GM12864 (cell line): ENCODE measurements at places on chromosomes 11 and 22.

DNA sequence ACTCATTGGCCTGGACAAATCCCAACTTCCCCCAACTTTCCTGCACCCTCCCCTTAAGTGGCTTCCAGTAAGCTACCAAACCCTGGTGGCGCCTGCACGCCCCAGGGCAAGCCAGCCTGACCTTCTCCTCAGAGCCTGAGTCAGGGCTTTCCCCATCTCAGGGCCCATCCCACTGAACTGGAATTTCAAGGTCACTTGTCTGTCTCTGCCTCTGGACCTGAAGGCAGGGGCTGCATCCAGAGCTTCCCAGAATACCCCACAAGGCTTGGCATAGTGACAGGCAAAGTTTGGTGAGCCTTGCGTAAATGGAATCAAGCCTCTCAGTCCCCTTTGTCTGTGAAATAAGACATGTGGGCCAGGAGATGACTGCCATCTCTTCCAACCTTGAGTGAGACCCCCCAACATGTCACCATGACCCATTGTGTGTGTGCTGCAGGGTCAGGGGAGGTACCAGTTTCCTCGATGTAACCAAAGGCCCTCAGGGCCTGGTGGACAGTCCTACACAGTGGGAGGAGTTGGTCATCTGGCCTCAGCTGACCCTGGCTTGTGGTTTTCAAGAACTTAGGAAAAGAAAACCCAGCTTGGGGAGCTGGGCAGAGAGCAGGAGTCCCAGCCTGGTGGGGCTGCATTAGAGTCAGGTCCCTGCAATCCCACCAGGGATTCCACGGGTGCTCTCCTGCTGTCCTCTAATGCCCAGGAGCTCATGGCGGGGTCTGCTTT, 8.9 kb downstream of the ALX4 start:
- no peak for DNase-seq

- DNase-seq: no peak
These were observed 14.9 kb downstream of the P2RX3 start for GRCh38 chr11:57353036-57353435.

DNA sequence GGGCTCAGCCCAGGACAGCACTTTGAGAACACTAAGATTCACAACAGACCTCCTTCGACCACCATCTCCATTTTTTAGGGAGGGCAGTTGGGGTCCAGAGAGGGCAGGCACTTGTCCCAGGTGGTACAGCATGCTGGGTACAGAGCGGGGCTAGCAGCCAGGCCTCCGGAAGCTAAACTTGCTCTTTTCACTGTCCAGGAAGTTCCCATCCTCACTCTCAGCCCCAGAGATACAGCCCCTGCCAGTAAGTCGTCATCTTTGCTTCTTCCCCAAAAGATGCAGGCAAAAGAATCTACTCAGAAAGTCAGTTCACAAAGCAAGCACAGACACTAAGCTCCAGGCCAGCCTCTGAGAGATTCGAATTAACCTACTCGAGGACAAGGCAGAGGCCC, 6.7 kb upstream of the RAB3IL1 start:
- no peak for DNase-seq

DNA sequence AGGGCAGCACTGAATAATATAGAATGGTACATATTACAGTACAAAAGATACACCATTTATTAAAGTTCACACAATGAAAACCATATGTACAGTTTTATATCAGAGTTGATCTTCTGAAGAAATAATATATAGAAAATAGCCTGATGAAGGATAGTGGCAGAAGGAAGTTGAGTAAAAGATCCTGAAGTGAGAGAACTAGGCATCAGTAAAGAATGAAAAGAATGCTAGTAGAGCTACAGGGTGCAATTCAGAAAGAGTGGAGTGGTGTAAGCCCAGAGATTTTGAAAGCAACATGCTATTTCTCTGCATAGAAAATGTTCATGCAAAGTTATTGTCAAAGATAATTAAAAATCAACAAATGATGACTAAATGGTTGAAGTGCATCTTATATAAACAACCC, 1552.7 kb upstream of the TENM4 start:
- DNase-seq: no peak

DNA sequence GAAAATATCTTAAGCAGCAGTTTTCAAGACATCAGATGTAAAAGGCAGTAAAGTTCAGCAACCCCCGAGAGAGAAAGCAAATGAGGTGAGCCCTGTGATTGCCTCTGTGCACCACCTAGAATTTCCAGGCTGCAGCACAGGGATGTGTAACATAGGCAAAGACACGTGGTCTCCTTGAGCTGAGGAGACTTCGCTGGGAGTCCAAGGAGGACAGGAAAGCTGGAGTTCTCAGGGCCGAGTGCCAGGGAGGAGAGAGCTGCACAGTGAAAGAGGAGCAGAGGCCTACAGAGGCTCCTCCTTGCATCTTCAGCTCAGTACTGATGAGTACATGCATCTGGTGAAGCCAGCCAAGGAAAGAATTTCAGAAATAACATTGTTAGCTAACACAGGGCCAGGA, 17.6 kb upstream of the TOLLIP start:
- DNase-seq: no peak

DNA sequence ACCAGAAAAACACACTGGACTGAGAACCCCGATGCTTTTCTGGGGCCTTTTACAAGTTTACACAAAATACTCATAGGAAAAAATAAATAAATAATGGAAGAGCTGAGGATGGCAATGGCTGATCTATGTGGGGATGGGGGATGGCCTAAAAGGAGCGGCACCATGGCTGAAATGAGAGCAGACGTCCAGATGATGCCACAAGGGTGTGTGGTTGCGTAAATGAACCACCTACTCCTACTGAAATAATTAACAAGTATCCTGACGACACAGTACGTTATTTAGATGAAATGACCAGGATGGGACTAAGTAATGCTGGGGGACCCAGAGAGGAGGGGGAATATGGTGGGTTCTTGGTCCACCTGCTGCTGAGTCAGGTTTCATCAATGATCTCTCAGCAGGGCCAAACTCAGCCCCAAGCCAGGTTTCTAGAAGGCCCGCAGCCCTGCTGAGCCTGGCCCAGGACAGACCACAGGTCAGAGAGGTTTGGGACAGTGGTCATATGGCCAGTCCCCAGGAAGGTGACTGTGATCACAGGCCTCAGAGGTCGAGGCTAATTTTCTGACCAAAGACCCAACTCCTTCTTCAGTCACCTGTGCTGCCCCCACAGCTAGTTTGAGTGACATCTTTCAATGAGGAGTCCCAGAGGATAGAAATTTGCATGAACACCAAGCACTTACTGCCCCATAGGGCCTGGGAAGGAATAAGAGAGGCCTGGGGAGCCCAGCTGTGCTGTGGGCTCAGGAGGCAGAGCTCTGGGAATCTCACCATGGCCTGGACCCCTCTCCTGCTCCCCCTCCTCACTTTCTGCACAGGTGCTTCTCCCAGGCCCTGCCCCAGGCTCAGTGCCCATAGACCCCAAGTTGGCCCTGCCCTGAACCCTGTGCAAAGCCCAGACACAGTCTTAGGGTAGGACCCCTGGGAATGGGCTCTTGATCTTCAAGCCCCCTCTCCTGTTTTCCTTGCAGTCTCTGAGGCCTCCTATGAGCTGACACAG, 76.3 kb upstream of the IGLL5 start:
- DNase-seq: no peak

GRCh38 chr22:29484642-29485041, 4.6 kb downstream of the NEFH start:
- no peak for DNase-seq

DNA sequence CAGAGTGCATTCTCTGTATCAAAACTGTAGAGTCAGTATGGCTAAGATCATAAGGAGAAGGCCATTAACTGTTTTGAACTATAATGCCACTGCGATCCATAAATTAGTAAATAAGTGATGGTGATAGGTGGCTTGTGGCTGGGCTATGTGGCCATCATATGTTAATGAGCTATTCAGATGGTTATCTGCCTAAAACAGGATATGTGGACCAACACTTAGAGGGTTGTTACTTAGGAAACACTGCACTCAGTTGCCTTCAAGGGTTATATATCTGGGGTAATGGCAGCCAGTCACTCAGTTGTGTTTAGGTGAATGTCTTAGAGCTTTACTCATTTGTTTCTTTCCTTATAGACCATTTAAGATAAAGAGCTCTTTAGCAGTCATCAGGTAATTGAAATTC, 66.0 kb downstream of the PPP2R1B start:
- no peak for DNase-seq

- DNase-seq: no peak
These were observed 62.6 kb downstream of the TRAF6 start for GRCh38 chr11:36447514-36447913.

GRCh38 chr11:97454988-97455387, 1065.2 kb downstream of the JRKL start:
- DNase-seq: no peak

GRCh38 chr22:44523981-44524759, 26.1 kb upstream of the RTL6 start:
- DNase-seq: no peak
